ENCODE measurements at places on chromosomes 2 and 18.

DNA sequence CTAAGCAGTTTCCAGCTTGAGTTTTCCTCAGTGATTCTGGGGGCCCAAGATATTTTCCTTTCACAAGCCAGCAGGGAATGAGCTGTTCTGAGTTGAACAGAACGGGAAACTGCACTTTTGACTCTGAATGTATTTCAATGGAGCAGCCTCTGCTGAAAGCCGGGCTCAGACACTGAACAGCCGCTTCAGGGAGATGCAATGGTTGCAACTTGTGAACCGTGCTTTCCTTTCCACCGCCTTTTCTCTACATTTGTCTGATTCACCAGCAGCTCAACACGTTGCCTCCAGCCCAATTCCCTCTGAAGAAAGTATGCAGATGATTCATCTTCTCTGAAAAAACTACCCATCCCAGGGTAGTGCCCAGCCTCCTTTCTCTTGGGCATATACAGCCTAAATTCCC, 119.3 kb upstream of the PKDCC start:
- DNase-seq = no peak

- DNase-seq = no peak
Observed at GRCh38 chr2:12642859-12643258, 73.9 kb upstream of the TRIB2 start.

DNA sequence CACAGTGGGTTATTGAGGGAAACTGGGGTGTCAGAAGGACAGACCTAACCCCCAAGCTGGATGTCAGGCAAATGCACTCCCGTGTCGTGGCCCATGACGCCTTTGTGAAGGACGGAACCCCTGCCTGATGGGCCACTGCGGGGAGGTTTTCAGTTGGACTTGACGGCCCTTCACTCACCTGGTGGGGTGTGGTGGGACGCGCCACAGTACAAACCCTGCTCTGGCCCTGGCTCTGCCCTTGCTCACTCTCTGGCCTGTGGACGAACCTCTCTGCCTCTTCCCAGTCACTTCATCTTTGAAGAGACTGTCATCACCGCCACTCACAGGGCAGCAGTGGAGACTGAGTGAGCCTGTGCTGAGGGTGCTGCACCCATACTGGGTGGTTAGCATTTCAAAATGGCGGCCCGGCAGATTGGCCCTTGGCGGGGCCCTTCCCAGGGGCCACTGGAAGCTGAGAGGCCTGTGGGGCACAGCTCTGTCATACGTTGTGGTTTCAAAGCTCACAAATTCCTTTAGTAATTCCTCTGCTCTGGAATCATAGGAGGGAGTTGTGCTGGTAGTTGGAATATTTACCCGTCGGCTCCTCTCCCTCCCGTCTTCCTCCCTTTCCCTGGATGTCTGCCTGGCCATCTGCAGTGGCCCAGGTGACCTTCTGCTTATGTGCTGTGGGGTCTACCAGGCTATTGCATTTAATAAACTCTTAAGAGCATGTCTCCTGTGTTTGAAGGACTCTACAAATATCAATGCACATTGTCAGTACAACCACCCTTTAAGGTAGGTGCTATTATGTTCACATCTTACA, 200.6 kb downstream of the CTIF start:
- no peak for DNase-seq

DNA sequence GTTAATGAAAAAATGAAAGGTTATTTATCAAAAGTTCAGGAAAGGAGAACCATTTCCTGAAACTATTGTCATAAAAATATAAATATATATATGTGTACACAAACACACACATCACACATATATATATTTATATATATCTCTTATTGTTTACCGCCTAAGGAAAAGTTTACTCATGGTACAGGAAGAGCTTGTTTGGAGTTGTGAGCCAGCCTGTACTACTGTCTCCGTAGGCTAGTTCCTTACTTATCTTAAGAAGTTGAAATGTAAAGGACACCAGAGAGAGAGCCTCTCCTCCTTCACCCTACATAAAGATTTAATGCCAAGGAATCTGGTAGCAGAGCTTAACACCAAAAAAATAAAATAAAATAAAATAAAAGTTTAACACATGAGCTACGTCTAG, 19.6 kb downstream of the DSC1 start:
- DNase-seq = no peak

DNA sequence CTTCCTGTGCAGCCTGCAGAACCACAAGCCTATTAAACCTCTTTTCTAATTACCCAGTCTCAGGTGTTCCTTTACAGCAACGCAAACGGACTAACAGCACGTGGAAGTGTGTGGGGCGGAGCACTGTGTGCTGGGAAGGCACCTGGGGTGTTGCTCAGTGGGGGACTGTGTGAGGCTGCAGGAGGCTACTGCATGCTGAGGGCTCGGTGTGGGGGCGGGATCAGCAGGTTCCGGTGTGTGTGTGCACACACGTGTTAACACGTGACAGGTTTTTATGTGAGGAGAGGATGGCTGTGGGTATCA, 58.9 kb downstream of the ANKMY1 start:
- no peak for DNase-seq

DNA sequence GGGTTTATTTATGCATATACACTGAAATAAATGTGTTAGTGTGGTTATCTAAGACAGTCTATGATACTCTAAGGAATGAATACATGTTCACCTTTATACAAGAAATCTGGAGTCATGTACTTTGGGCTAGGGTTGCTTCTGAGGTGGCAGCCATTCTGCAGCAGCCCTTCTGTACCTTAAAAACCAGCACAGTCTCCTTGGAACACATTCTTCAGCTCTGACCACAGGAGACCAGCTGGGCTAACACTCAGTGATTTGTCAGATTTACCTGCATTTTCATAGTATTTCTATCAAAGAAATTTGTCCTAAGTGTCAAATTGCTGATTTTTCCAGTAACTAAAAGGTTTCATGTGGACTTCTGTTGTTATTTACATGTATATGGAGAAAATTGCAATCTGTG, 167.7 kb downstream of the CAMKMT start:
- no peak for DNase-seq
